ENCODE measurements at places on chromosomes 7 and 10.

DNA sequence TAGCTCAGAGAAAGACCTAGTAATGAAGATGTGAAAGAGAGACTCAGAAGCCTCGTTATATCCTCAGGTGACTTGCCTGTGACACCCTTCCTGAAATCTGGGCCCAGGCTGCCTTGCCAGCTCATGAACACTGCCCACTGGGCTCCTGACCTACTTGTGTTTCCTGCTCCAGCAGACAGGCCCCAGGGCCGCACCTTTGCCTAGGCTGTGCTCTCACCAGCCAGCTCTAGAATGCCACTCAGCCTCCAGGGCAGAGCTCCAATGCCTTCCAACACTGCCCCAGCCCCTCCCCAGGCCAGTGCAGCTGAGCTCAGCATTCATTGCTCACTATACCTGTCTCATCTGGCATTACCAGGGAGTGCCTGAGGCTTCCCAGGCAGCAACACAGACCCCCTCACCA, 94.3 kb downstream of the DLG5 start:
- no peak for DNase-seq

DNA sequence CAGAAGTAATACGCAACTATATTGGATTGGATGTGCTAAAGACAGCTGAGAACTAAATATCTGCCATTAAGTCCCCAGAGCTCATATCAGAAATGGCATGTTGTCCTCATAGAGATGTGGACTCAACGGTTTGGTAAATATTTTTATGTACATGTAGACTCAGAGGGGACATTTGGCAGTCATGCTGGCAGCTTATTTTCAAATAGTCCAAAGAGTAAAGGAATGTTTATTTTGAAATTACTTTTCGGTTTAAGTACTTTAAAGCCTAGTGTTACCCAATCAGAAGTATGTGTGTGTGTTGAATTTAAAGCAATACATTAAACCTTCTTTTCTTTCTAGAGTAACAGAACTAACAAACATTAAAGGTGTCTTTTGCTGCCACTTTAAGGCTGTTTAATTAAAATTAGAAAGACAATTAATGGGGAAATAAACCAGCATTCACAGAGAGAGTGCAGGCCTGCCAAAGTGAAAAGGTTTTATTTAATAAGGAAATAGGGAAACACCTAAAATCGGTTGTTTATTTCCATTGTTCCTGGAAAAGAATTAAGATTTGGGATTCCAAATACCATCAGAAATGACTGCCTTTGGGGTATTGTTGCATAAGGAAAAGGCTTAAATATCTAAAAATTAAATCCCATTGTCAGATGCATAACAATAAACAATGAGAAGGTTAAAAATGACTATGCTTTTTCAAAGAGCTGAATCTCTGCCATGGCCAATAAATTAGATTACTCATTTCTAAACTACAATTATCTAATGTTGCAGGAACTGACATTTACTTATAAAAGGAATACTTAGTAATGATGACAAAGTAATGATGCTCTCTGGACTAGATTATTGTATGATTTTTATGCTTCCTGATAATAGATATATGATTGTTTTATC, 113.4 kb upstream of the AHR start:
- no peak for DNase-seq

- peak; percentile 37 for DNase-seq
Measured at GRCh38 chr7:83849131-83849530, 200.2 kb upstream of the SEMA3E start.

DNA sequence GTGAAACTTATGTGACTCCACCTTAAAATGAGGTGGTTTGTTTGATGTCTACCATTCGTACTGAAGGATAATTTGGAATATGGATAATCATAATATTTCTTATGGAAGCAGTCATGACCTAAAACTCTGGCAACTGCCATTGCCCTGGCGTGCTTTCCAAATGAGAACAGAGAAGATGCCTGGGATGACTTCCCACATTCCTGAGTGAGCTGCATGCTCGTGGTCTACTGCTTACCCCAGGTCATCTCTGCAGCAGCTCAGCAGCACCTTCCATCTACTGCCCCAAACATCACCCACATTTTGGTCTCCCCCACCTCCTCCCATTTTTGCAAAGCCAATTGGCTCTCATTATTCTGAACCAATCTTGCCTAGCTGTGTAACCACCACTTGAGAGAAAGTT, 40.1 kb downstream of the LYZL1 start:
- no peak for DNase-seq

GRCh38 chr7:128137181-128137580, 103.9 kb upstream of the LEP start:
- no peak for DNase-seq

GRCh38 chr10:78981257-78981969, 87.4 kb upstream of the ZMIZ1 start:
- no peak for DNase-seq

DNA sequence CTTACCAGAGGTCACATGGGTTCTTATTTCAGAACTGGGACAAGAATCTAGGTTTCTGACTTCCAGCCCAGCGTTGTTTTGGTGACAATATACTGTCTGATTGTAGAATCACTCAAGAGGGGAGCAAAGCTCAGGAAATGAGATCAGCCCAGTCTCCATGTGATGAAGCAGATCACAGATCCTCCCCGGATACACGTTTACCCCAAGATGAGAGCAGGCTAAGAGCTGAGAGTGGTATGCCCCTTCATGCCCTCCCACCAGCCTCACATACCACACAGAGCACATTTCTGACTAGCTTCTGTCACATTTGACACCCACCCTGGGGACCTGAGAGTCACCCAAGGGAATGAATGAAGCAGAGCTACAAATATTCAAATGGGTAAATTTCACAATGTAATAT, 27.1 kb upstream of the PRKCQ start:
- no peak for DNase-seq

GRCh38 chr7:23373151-23374004, 74.2 kb downstream of the MALSU1 start:
- DNase-seq = no peak

DNA sequence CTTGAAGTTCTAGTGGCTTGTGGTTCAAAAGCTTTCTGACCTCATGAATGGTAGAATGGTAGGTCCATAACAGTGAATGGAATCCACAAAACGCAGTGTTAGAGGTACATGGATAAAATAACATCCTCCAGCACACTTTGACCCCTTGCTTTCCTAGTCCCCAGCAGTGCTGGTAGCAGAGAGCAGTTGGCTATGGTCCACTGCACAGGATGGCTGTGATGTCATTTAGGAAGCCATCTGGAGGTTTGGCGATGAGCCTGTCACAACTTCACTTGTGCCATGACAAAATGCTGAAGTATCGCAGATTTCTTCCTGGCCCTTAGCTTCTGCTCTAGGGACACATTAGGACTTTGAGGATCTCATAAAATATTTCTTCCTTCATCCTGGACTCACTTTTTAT, 300.0 kb upstream of the FZD8 start:
- no peak for DNase-seq

DNA sequence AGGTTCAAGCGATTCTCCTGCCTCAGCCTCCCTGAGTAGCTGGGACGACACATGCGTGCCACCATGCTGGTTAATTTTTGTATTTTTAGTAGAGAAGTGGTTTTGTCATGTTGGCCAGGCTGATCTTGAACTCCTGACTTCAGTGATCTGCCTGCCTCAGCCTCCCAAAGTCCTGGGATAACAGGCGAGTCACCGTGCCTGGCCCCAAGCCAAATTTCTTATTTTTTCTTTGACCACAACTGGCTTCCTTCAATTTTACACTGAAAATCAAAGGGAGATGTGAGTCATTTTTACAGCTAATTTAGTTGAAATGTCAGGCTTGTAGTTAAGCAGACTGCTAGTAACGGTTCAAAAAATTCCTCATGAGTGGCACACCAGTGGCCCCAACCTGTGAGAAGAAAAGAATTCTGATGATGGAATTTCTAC, 7.8 kb downstream of the RNF216 start:
- DNase-seq = no peak

GRCh38 chr10:93006435-93007039, 54.1 kb upstream of the CYP26C1 start:
- DNase-seq = peak; percentile 80

- peak; percentile 79 for DNase-seq
Measured at GRCh38 chr7:102300643-102301221, 14.1 kb downstream of the SH2B2 start.

DNA sequence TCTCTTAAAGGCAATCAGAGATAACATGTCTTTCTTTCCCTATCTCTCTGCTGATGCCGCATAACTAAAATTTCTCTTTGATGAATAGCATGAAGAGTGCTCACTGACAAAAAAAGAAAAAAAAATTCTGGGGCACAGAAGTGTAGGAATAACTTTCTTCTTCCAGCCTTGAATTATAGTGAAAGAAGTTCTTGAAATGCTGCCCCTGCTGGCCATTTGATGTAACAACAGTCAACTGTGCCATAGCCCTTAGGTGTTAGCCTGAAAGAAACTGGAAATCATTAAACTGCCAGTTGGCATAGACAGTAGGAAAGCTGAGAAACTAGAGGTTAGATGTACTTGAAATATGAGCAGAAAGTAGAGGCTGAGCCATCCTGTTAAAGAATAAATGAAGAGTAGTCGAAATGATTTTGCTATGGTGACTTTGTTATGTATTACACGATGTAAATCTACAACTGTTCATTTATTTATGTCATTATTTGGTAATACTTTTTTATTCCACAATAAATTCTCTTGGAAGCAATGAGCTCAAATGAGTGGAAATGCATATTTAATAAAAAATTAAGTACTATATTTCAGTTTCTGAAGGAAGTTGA, 48.3 kb upstream of the FAM171A1 start:
- DNase-seq = peak; percentile 77

DNA sequence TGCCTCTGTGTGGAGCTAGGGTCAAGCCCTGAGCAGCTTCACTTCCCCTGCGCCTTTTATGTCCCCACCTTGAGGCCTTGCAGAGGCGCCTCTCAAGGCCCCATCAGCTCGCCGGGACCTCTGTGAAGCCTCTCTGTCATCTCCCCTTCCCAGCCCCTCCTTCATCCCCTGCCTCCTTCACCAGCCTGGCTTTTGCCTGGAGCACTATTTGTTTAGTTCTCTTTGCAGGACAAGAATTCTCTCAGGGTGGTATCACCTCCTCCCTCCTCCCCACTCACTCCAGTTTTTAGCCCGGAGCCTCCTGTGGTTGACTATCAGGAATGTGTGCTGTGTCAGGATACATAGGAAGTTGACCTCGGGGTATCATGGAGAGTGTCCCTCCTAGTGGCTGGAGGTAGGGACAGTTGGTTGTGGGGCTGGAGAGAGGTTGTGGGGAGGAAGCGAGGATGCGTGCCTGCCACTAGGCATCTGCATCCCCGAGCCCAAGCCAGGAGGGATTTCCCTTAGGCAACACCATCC, 89.8 kb upstream of the ANLN start:
- DNase-seq = no peak

DNA sequence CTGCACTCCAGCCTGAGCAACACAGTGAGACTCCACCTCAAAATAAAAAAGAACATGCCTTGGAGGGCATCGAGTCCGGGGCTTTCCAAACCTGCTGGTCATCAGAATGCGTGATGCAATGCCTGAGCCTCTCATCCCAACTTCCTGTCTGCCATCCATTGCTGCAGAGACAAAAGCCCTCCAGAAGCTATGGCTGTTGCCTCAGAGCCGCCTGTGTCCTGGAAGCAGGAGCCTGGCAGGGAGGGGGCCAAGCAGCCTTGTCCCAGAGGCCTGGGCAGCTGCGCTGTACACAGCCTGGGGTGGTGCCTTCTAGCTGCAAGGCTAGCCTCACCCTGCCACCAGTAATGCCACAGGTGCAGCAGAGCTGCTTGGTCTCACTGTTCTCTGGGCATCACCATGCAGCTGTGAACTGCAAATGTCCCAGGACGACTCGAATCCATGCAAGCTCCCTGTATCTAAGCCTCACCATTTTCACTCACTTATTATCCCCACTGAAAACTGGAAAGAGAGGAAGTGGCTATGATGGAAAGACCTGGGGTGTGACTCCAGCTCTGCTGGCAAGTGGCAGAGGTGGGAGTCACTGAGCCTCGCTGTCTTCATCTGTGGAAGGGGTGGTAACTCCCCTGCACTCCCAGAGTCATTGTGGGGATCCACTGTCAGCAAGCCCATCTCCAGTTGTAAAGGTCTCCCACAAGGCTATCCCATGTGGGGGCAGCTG, 7.0 kb downstream of the ALOX5 start:
- DNase-seq = no peak

GRCh38 chr7:157685430-157686284, 348.9 kb downstream of the DNAJB6 start:
- peak; percentile 61 for DNase-seq

DNA sequence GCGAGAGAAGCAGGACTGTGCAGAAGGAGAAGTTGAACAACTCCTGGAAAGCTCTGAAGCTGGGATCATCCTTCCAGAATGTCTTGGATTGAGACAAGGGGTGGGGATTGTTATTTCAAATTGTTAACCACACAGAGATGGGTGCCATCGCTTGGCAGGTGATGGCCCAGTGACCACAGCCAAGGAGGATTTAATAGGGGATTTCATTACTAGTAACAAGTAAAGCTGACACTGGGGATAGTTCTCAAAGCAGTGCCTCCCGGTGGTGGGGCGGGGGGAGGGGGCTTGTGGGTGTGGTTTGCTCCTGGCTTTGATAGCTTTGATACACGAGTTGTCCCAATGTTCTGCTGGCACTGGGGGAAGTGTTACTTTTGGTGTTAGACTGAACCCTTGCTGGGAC, 59.2 kb downstream of the ZNF503 start:
- no peak for DNase-seq

DNA sequence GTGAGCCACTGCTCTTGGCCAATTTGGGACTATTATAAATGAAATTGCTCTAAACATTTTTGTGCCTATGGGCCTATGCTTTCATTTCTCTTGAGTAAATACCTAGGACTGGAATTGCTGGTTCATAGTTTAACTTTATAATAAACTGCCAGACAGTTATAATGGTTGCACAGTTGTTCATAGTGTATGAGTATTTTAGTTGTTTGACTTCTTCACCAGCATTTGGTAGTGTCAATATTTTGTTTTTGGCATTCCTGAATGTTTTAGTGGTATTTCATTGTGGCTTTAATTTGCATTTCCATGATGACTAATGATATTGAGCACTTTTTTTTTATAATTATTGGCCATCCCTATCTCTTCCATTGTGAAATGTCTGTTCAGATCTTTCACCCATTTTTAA, 29.5 kb downstream of the PLEKHA8 start:
- DNase-seq = no peak

DNA sequence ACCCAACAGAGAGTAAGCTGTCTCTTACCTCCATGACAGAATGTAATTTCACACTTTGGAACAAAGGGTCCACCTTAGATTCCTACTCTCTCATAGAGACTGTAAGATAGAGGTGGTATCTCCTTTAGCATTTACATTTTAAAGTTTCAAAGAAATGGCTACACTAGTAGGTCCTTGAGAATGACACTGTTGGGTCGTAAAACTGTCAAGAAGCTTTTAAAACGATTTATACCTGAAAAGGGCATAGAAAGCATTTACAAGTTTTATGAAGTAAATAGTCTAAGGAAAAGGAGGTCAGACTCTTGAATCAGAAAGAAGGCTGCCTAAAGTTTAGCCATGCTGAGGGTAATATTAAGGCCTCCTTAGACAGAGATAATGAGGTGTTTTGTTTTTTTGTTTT, 1212.4 kb upstream of the PHF14 start:
- no peak for DNase-seq

DNA sequence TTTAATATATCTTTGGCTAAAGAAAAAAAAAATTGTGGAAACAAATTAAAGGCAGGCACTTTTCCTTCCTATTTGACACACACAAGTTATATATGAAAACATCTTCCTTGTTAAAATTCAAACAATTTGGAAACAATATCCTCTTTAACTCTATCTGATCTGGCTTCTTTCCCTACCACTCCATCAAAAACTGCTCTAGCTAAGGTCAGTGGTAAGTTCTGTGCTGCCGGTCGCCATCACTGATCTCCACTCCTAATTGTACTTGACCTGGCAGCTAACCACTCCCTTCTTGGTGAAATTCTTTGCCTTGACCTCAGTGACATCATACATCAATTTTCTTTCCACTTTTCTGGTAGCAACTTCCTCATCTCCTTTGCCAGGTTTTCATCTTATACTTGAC, 47.9 kb upstream of the MRLN start:
- DNase-seq = no peak
